Fibroblast of skin of left quadriceps (primary cell): ENCODE measurements at places on chromosomes 4 and X.

- no peak for DNase-seq
These were observed 89.8 kb upstream of the PRKG2 start for GRCh38 chr4:81304871-81305270.

DNA sequence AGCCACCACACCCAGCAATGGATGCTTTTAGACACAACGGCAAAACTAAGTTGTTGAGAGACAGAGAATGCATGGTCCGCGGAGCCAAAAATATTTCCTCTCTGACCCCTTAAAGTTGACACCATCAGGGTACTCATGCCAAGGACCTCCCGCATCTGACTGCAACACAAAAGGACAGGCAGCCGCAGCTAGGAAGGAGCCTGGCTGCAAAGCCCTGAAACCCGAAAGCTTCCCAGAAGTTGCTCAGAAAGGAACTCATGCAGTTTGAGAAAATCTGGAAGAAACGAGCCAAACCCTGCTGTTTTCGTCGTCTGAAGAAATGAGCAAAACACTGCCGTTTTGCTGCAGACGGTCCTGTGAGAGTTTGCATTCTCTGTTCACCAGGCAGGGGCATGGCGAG, 16.5 kb downstream of the DHRSX start:
- no peak for DNase-seq

- no peak for DNase-seq
These were observed at the start of the genes DHRSX and ZBED1 for GRCh38 chrX:2500803-2501558. TSS of gene DHRSX (minus strand) at chrX:2500976. CDS start at chrX:2500925, 51 bp downstream. TSS of gene ZBED1 (minus strand) at chrX:2500976. CDS start at chrX:2490719, 10,257 bp downstream.

GRCh38 chr4:121129606-121130325, 34.4 kb downstream of the TNIP3 start:
- DNase-seq = no peak

- no peak for DNase-seq
These were observed 94.1 kb downstream of the IRS4 start for GRCh38 chrX:108642273-108642628.

DNA sequence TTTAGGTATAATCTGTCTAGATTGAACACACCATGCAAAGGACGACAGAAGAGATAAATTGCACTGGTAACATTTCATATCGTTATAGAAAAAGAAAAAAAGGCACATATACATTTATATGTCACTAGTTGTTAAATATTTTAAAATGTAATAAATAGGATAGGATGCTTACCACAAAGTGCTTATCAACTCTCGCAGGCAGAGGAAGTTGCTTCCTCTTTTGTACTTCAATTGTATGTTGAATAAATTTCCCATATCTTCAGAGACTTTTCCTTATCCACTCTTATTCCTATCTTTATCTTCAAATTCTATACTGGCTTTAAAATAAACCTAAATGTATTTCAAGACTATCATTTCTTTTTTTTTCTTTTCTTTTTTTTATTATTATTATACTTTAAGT, 163.3 kb upstream of the SPOCK3 start:
- DNase-seq = no peak

DNA sequence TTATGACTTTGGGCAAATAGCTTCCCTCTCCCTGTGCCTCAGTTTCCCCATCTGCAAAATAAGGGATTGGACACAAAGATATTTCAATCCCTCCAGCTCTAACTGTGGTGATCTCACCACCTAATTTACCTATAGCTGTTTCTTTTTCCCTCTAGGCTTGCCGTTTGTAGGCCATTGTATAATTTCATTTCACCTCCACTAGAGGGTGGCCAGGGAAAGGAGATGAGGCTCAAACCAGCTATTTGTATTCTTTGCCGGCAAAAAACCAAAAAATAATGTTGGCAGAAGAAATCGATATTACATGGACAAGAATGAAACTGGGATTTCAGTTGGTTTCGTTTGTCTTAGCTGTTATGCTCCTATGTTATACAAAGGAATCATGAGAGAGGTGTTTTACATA, 36.1 kb upstream of the DOCK11 start:
- DNase-seq = peak; percentile 14

GRCh38 chr4:38177035-38177546, 216.9 kb downstream of the PTTG2 start:
- no peak for DNase-seq

DNA sequence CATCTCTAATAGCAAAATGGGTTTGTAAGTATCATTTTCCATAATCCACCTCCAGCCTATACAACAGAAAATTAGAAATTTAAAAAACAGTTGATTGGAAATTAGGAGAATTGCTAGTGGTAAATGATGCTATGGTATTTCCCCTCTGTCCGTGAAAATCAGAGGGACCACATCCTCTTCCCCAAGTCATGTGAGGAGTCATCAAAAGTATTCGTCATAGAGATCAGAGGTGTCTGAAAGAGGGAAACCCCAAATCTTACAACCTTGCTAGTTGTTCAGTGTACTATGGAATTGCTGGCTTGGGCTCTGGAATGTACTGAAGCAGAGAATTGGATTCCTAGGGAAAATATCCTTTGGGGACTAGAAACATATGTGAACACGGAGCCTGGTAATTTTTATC, 241.4 kb upstream of the ARHGAP24 start:
- no peak for DNase-seq

- no peak for DNase-seq
These were observed 55.5 kb upstream of the NYX start for GRCh38 chrX:41391606-41392005.

DNA sequence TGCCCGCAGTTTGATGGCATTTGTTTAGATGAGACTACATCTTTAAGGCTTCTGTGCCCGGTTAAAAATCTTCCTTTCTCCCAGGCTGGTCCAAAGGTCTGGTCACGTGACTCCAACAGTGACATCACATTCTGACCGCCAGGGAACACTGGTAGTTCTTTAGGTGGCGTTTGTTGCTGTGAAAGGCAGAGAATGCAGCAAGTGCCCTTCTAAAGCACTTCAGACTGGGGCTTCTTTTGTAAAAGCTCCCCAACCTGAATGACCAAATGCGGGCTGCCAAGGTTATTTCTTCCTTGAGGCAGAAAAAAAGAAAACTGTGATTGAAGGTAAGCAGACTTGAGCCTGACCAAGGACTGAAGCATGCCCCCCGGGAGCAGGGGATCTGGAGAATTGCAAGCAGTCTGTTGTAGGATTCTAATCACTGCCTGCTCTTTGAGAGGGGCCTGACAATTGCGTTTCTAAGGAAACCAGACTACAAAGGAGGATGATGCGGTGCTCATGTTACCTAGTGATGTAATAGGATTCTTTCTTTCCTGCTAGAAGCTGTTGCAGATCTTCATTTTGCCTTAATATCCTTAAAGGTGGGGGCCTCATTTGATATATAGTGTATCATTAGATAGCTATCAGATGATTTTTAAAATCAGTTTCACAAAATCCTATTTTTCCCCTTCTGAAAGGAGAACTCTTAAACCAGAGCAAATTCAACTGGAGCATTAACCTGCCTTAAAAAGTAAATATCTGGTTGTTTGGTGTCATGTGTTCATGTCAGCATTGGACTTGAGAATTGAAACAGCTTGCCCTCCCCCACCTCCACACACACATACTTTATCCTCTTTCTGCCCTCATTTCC, 133.1 kb downstream of the AKAP4 start:
- no peak for DNase-seq

- DNase-seq = no peak
These were observed 109.8 kb upstream of the HDX start for GRCh38 chrX:84611843-84612636.

GRCh38 chr4:21470535-21470934, 478.0 kb downstream of the KCNIP4 start:
- DNase-seq = peak; percentile 15

DNA sequence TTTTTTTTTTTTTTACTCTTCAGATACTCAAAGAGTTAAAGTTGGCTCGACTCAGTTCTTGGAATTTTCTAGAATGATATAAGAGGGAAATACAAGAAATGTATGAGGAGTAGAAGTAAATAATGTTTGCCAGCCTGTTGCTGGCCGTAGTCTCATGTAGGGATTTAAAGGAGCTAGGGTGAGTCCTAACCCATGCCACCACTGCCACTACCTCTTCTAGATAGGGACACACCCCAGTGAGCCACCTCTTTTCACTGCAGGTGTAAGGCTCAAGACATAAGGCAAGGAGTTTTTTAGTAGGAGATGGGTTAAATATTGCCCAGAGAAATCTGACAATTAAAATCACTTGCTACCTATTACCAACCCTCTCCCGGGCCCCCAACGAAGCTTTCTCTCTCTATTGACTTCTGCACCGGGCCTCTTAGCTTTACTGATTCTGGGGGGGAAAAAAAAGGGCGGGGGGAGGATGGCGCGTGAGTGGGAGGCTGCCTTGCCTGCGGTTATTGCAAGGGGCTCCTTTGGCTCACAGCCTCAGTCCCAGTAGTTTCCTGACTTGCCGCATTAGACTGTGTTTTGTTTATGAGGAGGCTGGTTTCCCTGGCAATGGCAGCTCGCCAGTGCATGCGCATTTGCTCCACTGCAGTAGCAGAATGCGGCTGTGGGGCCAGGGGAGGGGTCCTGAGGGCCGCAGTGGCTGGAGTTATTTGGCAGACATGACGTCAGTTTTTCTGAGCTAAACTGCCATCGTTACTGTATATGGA, 3.0 kb downstream of the LINC00632 start:
- DNase-seq = peak; percentile 58

- no peak for DNase-seq
These were observed 105.0 kb downstream of the SHROOM3 start for GRCh38 chr4:76539979-76540378.

DNA sequence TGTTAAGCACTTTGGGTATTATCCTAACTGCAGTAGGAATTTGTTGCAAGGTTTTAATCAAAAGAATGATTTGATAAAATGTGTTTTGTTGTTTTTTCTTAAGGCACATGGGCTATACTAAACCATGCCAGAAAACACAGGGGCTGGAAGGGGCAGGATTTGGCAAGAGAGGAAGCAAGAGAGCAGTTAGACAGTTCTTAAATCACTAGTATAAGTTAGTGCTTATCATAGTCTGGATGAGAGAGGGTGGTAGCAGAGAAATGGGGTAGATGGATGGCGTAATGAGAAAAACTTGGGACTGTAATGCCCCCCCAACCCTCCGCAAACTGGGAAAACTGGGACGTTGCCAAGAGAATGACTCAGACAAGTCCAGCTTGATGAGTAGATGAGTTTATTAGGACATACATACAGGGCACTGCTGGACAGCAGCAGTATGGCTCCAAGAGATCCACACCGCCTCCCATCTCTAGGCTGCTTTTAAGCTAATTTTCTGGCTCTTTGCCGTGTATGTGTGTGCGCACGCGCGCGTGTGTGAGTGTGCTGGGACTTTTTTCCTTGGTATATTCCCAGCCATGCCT, 151.5 kb downstream of the PDLIM5 start:
- no peak for DNase-seq

- DNase-seq = no peak
These were observed 245.1 kb upstream of the KLHL4 start for GRCh38 chrX:87272491-87272890.

- no peak for DNase-seq
These were observed 22.3 kb upstream of the HOPX start for GRCh38 chr4:56703378-56703777.

- no peak for DNase-seq
These were observed 26.5 kb upstream of the ANAPC4 start for GRCh38 chr4:25350561-25350960.

DNA sequence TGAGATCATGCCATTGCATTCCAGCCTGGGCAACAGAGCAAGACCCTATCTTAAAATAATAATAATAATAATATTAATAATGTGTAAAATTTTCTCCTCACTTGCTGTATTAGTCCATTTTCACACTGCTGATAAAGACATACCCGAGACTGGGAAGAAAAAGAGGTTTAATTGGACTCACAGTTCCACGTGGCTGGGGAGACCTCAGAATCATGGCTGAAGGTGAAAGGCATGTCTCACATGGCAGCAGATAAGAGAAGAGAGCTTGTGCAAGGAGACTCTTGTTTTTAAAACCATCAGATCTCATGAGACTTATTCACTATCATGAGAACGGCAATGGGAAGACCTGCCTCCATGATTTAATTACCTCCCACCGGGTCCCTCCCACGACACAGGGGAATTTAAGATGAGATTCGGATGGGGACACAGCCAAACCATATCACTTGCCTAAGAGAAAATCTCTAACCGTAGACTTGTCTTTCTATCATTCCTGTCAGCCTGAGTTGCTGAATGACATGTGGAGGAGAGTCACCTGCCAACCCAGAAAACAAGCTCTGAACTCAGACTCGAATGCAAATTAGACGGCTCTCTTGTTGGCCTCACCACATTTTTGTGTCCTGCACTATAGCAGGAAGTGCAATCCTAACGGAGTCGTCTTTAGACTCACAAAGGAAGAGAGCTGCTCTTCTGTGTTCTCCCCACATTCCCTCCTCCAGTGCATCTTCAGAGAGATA, 51.9 kb upstream of the DCTD start:
- no peak for DNase-seq

GRCh38 chr4:139017861-139018260, 2.3 kb downstream of the NOCT start:
- no peak for DNase-seq

DNA sequence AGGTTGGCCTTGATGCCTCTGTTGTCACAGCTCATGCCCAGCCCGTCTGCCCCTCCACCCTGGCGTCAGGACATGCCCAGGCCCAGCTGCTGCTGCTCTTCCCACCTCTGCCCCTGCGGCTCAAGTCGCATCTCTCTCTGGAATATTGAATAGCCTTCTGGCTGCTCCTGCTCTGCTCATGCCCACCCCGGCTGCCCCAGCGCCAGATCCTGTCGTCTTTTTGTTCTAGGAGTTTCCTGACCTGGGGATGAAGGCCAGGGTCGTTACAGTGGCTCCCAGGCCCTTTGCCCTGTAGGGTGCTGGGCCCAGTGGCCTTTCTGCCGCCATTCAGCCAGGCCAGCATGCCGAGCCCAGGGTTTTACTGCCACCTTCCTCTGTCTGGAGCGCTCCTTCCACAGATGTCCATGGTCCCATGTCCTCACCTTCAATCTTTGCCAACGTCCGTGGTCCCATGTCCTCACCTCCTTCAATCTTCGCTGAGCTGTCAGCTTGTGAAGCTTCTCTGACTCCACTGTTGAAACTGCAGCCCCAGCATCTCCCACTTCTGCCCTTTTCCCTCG, 9.7 kb downstream of the MAEA start:
- no peak for DNase-seq

DNA sequence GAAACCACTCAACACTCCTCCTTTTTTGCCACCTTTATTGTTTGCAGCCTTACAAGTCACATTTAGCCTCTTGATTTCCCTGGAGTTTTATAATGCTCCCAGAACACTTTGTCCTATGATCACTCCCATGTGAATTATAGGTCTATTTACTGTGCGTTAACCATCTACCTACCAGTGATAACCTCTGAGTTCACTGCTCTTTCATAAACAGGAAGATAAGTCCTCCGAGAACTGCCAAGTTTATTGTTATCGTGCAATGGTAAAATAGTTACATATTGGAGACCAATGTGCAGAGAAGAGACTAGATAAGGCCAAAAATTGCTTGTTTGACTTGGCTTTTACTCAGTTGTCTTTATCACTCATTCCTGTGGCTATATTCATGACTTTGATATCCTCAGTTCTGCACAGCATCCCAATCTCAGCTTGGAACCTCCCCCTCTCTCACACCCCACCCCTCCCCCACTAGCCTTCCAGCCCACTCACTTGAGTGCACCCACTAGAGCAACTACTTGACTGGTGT, 12.9 kb upstream of the NUDT9 start:
- no peak for DNase-seq

GRCh38 chr4:182449930-182450439, 206.8 kb downstream of the TENM3 start:
- no peak for DNase-seq
